ENCODE measurements at places on chromosomes 16 and 17.
A peak's percentile ranks its signal among the peaks of the same experiment; 100 is the strongest.

DNA sequence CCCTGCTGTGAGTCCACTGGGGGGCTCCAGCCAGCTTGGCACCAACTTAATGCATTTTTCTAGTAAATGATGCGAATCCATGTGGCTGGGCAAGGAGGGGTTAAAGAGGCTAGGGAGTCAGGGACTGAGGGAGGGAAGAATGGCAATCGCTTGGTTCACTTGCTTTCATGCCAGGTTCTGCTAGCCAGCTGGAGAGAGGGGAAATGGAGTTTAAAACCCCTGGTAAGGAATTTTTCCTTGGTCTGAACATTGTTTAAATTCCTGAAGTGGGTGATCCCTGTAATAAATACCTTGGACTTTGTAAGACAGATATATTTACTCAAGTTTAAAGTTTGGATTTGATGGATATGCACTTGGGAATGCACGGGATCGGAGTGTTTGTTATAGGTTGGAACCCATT is 22.8 kb downstream of the ANKFN1 start:
- no peak for DNase-seq

DNA sequence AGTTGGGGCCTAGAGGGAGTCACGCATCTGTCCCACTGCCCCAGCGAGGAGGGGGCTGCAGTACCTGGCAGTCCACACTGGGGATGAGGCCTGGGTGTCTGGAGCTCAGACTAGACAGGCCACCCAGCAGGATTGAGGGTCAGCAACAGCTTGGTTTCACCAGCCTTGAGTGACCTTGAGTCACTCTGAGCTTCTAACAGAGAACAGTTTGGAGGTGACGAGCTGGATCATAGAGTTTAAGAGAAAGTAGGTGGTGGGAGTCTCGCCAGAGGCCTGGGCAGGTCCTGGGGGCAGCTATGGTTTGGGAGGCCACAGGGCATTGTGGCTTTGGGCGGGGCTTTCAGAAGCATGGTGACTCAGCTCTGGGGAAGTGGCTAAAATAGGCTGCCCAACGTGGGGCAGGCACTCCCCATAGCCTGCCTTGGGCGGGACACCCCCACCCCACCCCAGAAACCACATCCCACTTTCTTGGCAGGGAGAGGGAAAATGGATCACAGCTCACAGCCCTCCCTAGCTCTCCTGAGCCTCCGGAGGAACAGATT is 20.5 kb downstream of the CDC42EP4 start:
- DNase-seq: no peak

- no peak for DNase-seq
Observed at GRCh38 chr17:6070913-6071511, 833 bp downstream of the WSCD1 start.

GRCh38 chr17:69265873-69266272 is 37.2 kb upstream of the ABCA10 start:
- DNase-seq: no peak

DNA sequence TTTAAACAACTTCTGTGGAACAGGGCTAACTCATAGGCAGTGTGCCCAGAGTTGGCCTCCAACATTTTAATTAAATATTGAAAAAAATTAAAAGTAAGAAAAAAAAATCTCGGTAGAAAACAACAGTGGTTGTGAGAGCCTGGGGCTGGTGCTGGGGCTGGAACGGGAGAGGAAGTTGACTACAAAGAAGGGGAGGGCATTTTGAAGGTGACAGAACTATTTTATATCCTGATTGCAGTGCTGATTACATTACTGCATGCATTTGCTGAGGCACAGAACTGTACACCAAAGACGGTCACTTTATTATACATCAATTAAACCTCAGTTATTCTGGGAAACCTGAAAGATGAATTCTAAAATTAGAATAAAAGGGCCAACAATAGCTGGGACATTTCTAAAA is 142.5 kb downstream of the PARN start:
- DNase-seq: no peak

DNA sequence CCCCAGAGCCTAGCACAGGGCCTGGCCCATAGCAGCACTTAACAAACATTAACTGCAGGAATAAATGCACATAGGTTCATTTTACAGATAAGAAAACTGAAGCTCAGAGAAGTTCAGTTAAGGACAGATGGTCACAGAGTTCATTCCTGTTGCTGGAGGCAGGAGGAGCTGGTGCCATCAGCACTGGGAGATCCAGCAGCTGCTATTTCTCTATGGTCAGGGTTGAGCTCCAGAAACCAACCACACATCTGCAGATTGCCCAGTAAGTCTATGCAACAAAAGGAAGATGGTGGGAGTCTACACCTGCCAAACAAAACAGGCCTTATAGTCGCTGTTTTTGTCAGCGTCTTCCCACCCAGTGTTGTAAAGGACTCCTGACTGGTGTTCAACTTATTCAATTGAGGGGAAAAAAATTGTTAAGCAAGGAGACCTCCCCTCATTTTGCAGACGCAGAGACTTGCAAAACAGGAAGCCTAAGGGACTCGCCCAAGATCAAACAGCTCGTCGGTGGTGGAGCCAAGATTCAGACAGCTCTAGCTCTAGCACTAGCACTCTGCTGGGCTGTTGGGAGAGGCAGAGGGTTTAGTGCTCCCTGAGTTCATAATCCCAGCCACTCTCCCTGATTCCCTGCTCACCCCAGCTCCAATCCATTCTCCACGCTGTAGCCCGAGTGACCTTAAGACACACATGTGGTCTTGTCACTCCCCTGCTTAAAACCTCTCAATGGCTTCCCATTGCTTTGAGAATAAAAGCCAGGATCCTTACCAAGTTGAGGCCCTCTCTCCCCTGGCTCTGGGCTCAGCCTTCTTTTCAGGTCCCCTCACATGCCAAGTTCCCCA is 9.0 kb downstream of the NOG start:
- DNase-seq: no peak

DNA sequence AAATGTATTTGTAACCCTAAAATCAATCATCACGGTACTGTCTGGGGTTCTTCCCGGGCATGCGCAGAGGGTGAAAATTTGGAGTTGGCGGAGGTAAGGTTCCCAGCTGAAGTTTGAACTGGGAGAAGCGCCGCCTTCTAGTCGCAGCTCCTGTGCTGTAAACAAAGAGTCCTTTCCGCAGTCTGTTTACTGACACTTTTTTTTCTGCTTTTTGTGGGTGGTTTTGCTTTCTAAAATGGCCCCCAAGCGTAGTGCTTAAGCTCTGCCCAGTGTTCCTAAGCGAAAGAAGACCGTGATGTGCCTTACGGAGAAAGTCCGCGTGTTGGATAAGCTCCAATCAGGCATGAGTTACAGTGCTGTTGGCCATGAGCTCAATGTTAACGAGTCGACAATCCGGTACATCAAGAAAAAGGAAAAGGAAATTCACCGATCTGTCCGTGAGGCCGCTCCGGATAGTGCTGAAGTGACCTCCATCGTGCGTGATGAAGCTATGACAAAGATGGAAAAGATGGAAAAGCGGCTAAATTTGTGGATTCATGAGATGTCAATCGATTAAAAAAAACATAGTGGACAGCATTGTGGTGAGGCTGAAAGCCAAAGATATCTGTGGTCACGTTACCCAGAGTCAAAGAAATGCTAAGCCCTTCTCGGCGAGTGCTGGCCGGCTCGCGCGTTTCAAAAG is 570 bp upstream of the CFDP1 start:
- DNase-seq: peak; percentile 82

DNA sequence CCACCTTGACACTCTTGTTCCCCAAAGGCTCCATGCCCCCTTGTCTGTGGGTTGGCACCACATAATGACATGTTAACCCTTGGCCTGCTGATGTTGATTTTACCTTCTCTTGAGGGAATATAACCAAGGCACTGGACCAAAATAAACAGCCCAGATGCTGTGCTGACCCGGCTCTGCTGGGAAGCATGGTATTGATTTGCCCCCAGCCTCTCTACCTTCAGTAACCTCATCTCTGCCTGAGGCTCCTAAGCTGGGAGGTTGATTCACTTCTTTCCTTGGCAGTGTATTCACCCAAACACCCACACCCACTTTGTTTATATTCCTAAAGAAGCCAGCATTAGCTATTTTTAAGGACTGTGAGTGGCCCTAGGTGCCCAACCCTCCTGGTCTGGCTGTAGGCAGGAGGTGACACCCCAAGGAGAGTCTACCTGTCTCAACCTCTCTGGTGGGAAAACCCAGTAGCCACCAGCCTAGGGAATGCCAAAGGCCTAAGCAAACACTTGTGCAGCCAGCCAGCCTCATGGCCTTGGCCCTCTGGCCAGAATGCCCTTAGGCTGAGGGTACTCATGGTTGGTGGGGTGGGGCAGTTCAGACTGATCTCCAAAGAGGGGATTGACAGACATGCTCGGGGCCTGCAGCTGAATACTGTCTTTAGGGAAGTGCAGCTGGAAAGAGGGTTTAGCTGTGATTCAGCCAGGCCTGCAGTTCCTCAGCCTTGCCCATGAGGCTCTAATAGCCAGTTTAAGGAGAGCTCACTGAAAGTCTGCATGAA is 42.7 kb downstream of the GNAO1 start:
- no peak for DNase-seq

DNA sequence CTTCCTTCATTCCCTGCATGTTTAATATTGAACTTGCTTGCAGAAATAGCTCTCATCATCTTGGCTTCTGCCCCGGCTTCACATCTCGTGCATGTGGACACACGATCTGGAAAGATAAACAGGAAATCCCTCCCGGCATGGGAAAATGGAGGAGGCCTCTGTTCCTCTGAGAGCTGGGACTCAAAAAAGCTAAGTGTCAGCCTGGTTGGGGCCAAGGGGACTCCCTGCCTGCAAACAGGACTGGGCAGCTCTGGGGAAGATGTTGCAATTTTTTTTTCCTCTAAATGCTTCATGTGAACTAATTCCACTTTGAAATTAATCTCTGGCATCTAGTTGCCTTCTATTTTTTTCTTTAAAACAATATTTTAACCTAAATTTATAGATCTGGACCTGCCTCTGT is 24.8 kb downstream of the ITPRIPL2 start:
- DNase-seq: peak; percentile 28
